ENCODE measurements at places on chromosomes 3 and 15.

DNA sequence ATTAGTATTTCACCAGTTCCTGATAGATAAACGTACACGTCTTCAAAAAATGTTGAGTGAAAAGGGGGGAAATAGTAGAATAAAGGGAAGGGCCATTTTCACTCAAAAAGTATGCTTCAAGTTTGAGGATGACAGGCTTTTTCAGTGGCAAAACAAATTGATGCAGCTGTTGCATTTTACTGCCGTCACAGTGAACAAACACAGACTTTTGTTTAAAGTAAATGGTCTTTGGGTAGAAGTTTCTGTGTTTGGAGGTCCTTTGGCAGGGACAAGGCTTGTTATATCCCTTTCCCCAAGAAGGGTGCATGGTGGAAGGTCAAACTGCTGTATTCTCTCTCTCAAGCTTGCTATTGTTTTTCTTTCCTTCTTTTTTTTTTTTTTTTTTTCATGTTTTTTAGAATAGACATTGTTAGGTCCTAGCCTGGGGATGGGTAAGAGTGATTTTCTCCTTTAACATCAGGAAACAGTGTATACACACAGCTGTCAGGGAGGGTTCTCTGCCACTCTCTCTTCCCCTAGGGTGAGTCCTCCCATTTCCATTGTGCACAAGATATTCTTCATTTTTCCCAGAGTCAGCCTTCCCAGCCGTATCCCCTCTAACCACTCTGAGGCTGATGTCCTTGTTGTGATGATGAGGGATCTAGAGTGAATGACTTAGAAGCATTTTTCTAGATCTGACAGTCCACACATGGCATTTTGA is 6.6 kb upstream of the SUCNR1 start:
- DNase-seq: no peak

- DNase-seq: peak; percentile 96
Observed at GRCh38 chr3:134464064-134464688, 21.6 kb downstream of the ANAPC13 start.

- DNase-seq: no peak
Observed at GRCh38 chr3:145817870-145818483, 343.0 kb downstream of the PLOD2 start.

GRCh38 chr15:82159922-82160321 is 102.6 kb downstream of the EFL1 start:
- DNase-seq: peak; percentile 96

- no peak for DNase-seq
Observed at GRCh38 chr3:42505128-42505848, 2.8 kb downstream of the VIPR1 start.

DNA sequence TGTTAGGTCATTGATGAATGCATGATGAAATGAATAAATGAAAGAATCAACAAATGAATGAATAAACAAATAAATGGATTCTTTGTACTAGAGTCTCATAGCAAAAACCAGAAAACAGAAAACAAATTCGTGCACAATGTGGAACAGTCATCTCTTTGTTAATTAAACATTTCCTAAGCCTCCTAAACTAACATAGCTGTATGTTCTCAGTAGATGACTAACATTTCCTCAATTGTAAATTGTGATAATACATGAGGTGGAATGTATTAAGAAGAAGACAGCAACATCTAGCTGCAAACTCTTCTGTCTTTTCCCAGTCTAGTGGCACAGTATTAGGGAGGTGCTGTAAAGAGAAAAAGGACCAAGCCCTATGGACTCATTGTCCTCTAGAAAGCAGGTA is 1021.0 kb downstream of the MCTP2 start:
- no peak for DNase-seq

DNA sequence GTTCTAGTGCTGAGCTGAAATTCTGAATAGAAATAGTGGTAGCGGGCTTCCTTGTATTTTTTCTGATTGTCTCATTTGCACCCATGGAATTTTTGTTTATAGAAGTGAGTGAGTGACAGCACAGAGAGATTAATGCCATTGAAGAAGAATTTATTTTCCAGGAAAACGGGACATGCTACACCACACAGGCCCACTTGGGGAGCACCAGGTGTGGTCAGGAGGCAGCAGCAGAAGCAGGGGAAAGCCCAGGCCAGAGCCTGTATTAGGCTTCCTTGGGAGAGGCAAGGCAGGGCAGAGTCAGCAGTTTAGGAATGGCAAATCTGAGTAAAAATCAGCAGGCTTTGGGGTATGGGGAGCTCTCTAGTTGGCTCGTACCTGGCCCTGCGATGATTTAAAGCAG is 88.4 kb upstream of the ATP11B start:
- DNase-seq: no peak

- no peak for DNase-seq
Observed at GRCh38 chr3:46628901-46629369, 16.6 kb downstream of the FAM240A start.

DNA sequence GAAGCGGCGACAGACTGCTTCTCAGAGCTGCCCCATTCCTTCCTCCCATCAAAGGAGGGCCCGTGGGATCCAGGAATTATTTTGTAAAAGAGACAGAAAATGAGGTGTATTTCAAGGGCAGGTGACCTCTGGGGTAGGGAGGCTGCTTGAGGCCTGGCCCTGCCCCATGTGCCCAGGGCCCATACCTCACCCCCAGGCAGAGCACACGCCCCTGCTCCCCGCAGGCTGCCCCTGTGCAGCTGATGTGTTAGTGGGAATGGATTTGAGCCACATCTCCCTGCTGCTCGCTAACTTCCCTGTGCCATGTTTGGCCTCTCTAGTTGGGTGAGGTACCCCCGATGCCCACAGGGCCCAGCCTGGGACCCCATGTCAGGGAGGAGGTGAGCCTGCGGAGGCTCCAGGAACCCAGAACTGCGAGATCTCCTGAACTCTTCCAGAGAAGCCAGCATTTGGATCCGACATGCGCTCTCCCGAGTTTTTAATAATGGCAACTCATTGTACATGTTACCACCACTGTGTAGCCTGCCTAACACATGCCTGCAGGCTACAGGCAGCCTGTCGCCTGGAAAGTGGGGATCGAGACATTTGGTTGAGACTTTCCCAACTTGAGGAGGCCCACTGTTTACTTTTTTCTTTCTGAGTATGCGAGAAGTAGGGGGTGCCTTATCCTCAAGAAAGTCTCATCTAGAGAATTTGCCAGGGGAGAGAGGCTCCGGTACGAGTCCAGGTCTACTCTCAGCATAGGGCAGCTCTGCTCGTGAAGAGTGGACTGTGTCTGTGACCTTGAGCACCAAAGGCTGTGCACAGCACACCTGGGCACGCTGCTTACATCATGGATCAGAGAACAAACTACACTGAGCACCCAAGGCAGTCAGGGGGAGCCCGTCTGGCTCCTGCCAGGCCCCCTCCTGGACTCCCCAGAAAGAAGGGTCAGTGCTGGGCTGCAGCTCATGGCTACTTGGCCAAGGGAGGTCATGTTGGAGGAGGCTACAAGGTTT is 36.1 kb downstream of the PCSK6 start:
- DNase-seq: no peak

GRCh38 chr3:111917300-111917699 is 58.2 kb downstream of the PHLDB2 start:
- no peak for DNase-seq

DNA sequence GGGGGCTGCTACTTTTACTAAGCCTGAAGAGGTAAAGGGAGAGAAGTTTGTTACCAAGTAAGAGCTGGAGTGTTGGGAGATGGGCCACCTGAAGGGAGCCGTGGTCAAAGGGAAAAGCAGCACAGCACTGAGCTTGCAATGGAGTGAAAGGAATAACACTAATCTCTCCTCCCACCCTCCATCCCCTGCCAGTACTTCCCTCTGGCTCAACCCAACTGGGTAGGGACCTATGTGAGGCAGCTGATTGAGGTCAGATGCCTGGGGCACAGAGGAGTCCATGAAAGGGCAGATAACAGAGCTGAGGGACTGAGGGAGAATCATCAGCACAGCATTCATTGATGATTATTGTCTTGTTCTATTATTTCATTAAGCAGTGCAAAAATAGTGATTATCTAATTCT is 212.4 kb upstream of the TBC1D5 start:
- DNase-seq: no peak

DNA sequence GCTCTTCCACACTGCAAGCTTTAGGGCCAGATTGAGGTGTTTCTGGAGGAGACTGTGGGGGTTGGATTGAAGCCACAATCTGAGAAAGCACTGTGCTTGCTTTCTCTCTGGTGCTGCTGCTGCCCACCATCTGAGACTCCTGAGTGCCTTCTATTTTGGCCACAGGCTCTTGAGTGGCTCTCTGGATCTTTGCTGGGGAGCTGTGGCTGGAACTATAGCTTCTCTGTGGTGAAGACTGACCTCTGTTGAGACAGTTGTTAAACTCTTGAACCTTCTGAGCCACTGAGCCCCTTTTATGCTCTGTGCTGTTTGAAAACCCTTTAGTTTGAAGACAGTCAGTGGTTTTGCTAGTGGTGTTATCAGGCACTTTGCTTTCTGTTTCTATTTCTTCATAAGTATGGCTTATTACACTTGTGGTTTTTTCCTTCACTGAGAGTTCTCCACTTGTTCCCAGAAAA is 108.7 kb upstream of the TSPAN3 start:
- no peak for DNase-seq

DNA sequence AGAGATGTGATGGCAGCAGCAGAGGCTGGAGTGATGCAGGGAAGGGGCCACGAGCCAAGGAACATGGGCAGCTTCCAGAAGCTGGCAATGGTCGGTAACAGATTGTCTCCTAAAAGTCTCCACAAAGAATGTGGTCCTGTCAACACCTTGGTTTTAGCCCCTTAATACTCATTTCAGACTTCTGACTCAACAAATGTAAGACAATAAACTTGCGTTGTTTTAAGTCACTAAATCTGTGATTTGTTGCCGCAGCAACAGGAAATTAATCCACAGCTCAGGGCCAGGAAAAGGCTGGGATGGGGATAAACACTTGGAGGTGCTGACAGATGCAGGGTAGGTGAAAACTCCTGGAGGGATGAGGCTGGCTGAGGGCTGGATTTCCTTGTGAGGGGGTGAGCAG is 69.9 kb downstream of the OXNAD1 start:
- DNase-seq: no peak

DNA sequence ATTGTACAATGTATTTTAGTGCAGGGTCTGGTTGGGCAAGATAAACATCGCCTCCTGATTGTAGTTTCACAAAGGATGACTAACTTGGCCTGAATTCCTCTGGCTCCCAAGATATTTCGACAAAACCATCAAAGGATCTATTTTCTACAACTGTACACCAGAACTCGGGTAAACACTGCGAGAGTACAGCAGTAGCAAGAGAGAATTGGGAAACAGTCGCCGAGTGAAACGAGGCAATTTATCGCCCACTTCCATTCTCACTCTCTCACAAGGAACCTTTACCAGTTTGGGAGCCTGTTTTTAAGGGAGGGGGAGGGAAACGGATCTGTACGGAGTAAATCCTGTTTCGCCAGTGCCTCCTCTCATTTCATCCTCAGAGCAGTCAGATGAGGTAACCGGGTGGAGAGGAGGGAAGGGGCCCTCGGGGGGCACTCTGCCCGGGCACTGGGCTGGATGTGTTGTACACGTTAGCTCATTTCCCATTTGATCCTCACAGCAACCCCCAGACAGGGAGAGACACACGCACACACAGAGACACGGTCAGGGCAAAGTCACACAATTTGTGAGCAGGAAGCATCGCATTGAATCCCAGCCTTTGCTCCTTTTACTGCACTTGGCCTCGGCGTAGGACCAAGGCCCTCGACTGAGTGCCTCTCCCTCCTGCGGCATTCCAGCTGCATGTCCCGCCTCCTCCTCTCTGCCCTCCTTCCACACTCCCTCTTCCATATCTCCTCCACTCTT is 120.1 kb downstream of the LIPC start:
- peak; percentile 90 for DNase-seq

DNA sequence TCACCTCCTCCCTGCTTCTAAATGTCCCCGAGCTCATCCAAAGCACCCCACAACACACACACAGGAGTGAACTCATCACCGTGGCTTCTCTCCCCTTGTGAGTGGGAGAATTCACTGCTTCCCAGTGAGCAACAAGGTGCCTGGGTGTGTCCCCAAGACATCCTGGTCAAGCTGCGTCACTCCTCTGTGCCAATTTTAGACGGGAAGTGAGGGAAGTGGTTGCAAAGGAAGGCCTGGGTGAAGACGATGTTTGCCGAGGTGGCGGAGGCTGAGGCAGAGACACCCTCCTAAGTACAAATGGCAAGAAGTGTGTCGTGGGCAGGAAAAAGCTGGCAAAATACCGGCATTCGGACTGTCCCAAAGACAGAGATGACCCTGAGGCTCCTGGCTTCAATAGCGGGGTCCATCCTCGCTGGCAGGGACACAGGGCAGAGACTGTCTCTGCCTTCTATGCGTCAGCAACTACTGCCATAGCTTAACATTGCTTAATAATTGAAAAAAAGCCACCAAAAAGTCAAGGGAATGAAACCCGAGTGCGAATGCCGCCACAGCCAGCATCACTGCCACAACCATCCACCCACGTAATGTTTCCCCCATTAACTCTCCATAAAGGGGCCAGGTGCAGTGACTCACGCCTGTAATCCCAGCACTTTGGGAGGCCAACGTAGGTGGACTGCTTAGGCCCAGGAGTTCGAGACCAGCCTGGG is 72.8 kb downstream of the VGLL4 start:
- DNase-seq: no peak

GRCh38 chr3:124935794-124936542 is 1.4 kb upstream of the MUC13 start:
- no peak for DNase-seq

- DNase-seq: no peak
Observed at GRCh38 chr3:13150624-13151023, 77.4 kb upstream of the IQSEC1 start.

GRCh38 chr15:74196175-74196574 is 6.4 kb downstream of the STRA6 start:
- peak; percentile 72 for DNase-seq

GRCh38 chr3:64291956-64292355 is 66.7 kb upstream of the PRICKLE2 start:
- DNase-seq: no peak
